ENCODE measurements at places on chromosomes 6 and 20.

DNA sequence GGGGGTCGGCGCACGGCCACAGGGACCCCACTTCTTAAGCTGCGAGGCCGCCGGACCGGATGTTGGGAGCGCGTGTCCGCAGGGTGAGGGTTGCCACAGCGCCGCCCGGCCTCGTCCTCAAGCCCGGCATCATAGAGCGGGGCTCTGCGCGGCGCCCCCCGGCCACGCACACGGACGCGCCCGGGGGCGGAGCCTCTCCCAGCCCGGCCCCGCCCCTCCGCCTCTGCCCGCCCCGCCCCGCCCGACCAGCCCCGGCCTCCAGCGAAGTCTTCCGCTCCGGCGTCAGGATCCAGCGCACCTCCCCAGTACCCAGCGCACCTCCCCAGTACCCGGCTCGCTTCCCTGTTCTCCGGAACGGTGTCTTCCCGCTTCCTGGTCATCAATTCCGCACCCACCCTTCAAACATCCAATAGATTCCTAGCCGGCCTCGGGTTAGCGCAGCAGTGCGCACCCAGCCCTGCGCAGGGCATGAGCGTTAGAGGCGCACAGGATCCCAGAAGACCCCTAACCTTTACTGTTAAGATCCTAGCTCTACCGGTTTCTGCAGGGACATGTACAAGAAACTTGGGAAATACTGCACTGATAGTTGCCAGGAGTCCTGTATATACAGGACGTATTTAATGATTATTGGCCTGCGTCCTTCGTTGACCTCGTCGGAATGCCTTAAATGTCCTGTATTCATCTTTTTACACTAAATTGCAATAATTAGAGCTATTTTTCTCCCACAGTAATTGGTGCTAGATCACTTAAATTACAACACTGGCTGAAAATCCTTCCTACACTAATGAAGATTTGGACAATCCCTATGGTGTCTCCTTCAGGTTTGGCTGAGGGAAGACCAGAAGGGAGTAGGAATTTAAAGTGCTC lies 535 bp upstream of the DNAAF9 start:
- peak; percentile 60 for DNase-seq

DNA sequence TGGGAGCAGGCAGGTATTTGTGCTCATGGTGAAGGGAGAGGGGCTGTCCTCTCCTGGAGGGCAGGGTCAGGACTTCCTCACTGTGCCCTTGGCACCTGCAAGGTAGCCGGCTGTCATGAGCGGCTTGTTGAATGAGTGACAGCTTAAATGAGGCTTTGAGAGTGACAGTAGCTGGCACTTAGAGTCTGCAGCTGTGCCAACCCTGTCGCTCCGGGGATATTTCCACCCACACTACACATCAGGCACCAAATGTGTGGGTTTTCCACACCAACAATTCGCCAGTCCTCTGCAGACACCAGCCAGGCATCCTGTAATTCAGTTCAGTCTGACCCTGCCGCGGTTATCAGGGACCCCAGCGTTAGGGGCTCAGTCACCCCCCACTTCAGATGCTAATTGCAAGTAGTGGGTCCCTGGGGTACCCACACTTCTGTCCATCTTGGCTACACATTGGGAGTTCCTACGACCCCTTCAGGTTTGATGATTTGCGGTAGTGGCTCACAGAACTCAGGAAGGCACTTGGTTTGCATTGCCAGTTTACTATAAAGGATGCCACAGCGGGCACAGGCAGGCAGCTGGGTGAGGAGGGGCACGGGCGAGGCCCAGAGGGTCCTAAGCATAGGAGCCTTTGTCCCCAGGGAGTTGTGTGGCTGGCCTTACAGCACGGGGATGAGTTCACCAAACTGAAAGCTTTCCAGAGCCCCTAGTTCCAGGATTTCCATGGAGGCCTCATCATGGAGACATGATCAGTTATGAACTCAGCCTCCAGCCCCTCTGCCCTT lies 9.1 kb downstream of the MTG2 start:
- no peak for DNase-seq

GRCh38 chr6:165883851-165884640 lies 221.0 kb upstream of the PDE10A start:
- no peak for DNase-seq

DNA sequence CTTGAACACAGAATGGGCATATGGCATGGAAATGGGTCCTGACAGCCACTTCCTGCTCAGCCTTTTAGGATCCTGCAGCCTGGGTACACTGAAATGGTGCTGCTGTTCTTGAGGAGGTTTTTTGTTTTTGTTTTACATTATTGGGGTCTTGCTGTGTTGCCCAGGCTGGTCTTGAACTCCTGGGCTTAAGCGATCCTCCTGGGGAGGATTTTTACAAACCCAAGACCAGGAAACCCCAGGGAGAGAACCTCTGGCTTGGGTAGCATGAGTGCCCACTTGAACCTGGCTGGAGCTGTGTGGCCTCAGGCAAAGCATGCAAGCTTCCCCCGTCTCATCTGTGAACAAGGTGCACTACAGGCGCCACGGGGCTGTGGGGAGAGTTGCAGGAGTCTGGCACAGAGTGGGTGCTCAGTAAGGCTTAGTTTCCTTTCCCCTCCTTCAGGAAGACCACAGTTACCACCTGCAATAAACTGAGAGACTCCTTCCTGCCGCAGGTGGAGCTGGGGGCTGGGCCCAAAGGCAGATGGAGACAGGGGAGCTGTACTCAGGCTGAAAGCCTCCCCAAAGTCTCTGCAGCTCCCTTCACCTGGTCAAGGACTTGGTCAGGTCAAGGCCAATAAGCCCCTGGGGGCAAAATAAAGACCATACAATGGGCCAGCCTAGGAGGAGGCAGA lies 1.8 kb downstream of the SLA2 start:
- peak; percentile 87 for DNase-seq

- DNase-seq, result peak; percentile 39
These were observed 34.6 kb downstream of the HDAC2 start for GRCh38 chr6:113936093-113936934.

DNA sequence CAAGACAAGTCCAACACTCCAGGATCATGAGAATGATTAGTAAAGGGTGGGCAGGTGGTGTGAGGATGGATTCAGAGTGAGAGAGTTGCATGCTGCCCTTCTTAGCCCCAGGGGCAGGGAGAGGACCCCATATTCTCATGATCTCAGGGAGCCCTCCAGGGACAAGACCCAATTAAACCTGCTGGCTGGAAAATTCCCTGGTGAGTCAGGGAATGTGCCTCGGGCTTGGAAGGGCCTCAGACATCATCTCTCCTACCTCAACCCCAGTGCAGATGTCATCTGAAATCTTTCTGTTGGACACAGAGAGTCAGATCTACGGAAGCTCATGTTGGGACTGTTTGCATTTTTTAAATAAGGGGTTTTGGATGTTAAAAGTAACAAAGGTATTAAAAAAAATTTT lies 9.2 kb upstream of the SIRPD start:
- DNase-seq, result no peak

DNA sequence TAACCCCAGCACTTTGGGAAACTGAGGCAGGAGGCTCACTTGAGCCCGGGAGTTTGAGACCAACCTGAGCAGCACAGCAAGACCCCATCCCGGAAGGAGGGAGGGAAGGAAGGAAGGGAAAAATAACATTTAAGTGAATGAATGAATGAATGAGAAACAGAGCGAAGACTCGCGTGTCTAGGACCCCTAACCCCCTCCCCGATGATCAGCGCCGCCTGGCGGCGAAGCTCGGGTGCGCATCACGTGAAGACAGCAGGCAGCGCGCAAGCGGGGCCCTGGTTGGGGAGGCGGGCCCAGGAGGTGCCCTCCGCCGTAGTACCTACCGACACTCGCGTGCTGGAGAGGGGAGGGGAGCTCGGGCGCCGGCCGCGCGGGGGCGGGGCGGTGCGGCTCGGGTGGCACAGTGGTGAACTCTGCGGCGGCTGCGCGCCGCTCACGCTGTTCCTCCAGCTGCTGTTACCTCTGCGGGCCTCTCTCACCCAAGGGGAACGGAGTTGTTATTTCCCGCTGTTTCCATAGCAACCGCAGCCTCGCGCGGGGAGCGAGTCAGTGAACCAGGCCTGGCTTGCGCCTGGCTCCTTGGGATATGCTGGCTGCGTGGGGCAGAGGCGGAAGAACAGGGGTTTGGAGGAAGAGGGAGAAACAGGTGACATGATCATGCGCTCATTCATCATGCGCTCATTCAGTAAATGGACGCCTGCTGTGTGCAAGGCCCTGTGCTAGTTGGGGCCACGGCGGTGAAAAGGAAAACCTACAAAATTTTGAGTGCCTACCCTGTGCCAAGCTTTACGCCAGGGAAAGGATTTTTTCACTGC lies 2.0 kb upstream of the DCDC2 start:
- peak; percentile 88 for DNase-seq

DNA sequence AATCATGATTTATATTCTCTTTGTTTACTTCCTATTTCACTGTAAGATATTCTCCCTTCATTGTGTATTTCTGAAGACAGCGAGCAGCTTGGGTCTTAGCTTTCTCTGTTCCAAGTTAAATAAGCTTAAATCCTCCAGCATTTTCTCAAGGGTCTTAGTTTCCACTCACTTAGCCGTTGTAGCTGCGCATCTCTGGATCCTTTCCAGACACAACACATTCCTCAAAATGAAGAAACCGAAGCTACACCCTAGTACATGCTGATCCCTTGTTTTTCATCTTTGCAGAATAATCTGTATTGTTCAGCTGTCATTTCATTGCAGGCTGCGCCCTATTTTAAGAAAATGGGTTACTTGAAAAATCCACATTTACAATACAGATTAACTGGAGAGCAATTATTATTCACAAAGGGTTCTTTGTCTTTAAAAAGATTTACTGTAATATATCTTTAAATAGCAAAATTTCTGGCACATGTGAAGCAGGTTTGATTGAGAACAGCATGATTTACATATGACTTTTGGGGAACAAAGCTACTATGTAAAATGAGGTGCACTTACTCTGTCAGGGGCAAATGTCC lies 375.8 kb downstream of the QKI start:
- no peak for DNase-seq

DNA sequence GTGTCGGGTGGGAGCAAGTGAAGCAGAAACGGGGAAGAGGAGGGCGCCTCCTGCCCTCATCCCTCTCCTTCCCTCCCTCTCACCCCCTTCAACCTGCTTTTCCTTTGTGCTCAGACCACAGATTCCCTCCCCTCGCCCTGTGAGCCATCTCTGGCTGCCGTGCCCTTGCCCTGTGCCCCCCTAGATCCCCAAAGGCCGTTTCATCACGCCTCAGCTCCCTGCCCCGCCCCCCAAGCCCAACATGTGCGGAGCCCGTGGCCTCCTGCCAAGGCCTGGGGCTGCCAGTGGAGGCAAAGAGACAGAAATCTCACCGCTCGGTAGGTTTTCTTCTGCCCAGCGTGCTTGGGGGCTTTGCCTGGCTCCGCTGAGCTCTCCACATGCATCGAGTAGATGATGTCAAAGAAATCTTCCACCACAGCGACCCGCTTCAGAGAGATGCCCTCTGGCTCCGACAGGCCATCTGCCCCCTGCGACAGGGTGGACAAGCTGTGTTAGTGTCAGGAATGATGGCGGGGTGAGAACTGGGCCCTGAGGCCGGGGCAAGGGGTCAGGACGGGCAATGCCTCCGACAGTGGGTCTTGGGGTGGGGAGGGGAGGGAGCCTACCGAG lies 57.6 kb downstream of the NOL4L start:
- DNase-seq, result no peak

DNA sequence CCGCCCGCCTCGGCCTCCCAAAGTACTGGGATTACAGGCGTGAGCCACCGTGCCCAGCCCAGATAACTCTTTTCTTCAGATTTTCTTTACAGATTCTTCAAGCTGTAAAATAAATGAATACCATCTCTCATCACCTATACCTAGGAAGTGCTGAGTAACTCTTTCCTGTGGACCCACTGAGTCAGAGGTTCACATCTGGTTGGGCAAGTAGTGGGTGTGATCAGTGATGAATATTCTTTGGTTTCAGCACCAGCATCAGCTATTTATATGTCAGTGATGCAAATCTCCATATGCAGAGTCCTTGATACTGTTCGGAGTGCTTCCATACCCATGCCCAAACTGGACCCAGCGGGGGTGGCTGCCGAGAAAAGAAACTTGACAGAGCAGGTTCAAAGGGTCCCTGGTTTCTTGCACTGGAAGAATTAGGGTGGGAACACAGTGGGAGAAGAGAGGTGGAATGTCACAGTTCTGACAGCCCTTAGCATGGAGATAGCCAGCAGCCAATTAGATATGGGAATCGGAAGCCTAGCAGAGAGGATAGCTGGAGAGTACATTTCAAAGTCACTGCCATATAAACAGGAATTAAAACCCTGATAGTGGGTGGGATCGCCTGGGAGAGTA lies 64.9 kb upstream of the DDR1 start:
- DNase-seq, result no peak
